Cortex of kidney (tissue), 1 donor: ENCODE measurements at places on chromosomes 6 and 20.

DNA sequence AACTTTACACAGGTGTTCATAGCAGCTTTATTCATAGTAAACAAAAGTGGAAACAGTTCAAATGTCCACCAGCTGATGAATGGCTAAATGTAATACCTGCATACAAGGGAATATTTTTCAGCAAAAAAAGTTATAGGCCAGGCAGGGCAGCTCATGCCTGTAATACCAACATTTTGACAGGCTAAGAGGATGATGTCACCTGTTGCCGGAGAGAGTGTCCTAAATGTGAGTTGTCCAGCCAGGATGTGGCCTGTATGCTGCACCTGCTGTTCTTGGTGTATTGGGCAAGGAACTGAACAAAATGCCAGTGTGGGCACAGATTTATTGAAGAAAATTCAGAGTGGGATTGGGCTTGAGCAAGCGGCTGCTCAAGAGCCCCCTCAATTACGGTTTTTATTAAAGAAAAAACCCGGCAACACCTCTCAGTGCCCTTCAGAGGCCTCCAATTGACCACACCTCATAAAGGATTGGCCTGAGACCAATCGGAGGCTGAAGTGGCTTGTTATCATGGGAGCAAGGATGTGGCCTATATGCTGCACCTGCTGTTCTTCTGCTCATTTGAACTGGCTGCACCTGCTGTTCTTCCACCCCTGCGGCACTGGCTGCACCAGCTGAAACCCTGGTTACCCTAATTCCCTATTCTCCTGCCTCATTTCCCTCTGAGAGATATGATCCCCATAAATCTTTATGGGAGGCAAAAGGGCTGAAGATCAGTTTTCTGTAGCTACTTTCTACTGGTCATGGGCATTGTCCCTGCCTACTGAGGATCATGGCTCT is 164.3 kb upstream of the PROKR2 start:
- DNase-seq, result no peak

DNA sequence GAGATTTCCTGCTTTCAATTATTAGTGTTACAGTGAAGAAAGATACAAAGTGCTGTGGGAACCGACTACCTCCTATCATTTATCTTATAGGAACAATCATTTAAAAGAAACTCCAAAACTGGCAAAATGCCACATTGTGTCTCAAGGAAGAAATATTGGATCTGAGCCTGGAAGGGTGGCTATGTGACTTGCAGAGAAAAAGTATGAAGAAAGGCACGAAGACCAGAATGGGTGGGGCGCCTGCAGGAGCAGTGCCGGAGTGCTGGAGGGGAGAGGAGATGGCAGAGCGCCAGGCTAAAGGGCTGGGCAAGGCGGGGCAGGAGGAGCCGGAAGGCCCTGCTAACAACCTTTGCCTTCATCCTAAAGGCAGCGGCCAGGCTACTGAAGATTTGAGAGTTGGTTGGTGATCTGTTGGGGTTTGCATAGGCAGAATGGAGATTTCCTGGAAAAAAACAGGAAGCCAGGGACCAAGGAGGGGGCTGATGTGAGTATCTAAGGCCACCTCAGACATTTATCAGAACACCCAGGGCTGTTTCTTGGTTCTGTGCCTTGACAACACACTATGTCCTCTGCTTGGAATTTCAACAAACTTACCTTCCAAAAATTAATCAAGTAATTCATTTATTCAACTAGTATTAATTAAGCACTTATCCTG is 125.6 kb downstream of the MAFB start:
- no peak for DNase-seq

GRCh38 chr20:49445176-49445575 is 37.3 kb downstream of the KCNB1 start:
- DNase-seq, result no peak

GRCh38 chr20:60123096-60123495 is 164.9 kb downstream of the CDH26 start:
- no peak for DNase-seq

- no peak for DNase-seq
These were observed 11.4 kb upstream of the VEGFA start for GRCh38 chr6:43758617-43759050.

DNA sequence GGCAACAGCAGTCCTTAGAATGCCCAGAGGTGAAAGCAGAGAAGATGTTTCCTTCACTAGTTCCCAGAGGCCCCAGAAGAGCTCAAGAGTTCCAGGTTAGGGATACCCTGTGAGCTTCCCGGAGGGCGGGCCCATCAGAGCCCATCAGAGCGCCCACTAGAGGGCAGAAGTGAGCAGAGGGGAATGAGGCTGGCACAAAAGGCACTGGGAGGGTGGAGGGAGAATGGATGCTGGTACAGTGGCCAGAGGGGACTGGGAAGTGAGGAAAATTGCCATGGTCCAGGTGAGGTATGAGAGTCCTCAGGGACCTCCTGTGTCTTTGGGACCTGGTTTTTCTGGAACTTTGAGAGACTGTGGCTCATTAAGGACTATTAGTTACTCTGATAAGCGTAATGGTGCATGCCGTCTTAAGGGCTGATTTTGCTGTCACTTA is 57.3 kb downstream of the LINC00237 start:
- no peak for DNase-seq

DNA sequence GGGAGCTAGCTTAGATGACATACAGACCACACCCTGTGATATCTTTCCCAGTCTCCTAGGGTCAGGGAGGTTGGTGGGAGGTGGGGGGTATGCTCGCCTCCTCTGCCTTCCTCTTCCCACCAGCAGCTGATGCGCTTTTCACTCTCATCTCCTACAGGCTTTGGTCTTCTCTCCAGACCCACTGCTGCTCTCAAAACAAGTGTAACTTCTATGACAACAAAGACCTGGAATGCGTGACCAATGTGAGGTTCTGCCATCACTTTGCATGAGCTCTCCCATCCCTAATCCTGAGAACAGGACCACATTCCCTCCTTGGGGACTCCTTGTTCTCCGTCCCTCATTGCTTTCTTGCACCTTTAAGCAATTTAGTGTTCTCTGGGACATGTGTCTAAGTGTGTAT is 2.7 kb downstream of the CTSA start:
- DNase-seq, result no peak

DNA sequence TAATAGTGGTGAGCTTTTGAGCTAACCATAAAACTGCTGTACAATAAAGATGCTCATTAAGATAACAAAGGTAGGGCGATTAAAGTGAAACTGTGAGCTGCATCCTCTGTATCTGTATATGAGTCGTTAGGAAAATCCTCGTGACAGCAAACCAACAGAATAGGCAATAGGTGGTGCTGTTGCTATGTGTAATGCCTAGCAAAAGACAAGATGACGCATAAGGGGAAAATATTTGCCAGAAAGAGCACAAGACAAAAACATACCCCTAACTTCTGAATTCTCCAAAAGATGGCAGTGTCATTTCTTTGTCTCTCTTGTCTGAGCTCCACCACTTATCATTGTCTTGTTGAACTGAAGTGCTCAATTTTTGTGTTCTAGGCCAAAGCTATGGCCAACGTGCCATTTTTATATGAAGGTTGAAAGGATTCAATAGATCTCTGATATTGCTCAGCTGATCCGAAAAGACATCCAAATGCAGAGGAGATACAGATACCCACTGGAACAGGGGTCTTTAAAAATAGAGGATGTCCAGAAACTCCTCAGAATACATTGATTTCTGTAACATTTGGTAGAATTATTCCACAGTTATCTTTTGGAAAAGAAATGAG is 56.3 kb upstream of the ANKEF1 start:
- DNase-seq, result no peak

DNA sequence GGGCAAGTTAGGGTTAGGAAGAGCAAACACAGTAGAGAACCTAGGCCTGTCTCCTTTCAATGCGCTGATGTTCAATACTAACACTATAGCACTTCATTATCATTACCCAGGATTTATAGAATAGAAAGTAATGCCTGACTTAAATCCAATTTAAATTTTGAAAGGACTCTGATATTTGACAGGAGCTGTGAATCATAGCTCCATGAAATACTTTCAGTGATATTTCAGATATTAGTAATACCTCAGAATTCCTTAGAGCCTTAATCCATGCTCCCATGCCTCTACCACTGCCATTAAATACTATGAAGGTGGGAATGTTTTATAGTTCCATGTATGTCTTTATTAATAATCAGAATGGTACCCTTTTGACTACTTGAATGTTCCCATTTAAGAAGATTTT is 530.2 kb downstream of the BCKDHB start:
- no peak for DNase-seq

GRCh38 chr20:48467622-48468021 is 360.2 kb downstream of the PREX1 start:
- no peak for DNase-seq

DNA sequence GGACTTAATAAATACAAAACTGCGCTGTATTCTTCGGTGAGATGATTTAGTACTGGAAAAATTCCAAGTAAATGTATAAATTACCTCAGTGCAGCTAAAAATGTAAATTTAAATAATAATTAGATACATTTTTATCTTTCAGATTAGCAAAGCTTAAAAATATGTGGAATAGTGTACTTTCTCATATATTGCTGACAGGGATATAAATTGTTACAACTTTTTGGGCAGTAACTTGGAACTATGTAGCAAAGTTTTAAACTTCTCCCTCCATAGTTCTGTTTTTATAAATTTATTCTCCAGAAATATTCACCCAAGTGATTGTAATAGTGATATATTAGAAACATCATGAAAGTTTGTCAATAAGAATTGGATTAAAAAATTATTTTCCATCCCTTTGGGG is 384.6 kb upstream of the CITED2 start:
- DNase-seq, result no peak

DNA sequence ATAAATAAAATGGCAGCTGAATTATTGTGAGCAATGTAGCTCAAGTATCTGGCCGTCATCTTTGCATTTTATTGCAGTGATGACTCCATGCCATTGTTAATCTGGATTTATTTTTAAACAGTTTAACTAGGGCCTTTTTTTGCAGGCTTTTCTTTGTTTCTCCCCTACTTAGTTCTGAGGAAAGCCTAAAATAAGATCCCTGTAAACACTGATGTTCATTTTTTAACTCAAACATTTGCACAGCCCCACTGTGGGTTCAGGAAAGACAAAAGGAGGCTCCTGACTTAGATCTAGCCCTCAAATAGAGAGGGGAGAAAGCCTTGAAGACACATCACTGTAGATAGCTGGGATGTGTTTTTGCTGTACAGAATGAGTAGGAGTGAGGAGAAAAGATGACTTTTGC is 69.2 kb downstream of the PLEKHG1 start:
- no peak for DNase-seq

DNA sequence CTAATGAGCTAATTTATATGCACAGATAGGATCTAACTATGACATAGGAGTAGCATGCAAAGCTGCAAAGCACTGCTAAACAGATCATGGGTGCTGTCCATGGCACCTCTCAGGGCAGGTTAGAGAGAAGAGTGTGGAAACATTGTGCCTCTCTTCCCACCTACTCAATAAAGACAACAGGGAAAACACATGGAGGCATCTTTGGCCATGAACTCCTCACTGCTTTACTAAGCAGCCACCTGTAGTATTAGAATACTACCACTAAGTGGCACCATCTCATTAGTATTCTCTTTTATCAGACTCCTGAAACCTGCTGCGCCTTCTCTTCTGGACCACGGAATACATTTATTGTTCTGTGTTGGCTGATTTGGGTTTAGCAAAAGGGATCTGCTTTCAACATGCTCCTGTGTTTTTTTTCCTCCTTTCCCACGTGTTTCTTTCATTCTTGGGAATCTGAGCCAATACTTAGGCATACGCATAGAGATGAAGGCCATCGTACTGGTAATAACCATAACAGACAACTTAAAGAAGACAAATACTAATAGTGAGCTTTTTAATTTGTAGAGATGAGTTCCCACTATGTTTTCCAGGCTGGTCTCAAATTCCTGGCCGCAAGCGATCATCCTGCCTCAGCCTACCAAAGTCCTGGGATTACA is 9.4 kb upstream of the HDDC2 start:
- DNase-seq, result no peak

DNA sequence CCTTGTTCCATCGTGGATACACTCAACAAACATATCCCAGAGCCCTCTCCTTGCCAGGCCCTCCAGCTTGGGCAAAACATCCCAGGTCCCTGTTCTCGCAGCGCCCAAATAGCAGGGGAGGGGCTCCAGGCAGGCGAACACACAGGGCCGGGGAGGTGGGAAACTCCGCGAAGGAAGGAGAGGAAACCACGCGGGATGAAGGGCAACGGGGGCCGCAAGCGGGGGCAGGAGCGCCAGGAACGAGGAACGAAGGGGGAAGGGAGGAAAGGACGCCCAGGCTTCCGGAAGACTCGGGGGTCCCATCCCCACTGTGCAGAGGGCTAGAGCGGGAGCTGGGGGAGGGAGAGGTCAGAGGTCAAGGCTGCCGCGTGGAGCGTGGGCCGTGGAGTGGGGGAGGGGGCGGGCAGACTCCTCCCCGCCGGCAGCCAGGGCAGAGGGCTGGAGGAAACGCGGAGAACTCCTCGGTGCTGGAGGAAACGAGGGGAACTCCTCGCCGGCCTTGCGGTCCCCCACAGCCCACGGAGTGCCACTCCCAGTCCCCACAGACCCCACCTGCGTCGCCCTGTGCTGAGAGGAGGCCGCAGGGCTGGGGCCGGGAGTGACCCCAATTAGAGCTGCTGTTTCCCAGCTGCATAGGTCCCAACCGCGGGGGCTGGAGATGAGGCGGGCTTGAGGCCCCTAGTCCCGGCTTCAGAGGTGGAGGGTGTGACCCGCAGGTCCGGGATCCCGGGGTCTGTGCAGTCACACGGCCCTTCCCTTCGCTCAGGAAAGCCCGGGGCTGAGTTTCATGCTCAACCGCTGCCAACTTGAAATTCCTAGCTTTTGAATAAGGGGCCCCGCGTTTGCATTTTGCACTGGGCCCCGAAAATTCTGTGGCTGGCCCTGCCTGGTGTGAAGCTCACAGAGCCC is 1.2 kb upstream of the RBM38 start:
- DNase-seq, result no peak
